ENCODE measurements at places on chromosomes 12 and 14.

DNA sequence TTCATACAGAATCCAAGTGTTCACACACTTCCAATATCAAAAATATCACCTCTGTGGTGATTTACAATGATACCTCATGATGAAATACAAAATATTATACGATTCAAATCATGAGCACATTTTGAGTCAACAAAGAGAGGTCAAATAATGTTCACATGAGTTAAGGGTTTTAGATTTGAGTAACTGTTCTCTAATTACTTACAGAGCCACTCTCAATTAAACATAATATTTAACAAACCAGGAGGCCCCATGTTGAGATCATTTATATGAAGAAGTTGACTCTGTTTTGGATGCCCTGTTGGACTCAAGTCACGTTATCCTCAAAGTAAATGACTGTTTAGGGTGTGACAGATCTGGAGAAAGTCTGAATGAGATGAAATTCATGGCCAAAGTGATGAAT lies 53.5 kb downstream of the NUAK1 start:
- no peak for DNase-seq

DNA sequence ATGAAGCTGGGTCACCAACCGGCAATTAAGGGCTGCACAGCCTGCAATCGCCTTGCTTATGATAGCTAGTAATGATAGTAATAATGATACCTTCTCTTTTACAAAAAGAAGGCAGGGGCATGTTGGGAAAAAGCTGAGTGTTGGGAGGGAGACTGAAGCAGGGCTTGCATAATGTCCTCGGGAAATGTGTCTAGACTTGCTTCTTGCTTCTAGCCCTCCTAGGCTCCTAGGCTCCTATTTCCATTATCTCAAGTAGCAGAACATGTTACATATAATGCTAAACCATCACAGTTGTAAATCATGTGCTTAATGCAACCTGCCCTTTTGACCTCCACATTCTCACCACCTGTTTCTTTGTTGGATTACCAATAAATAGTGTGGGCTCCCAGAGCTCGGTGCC lies 18.7 kb downstream of the RERGL start:
- no peak for DNase-seq

DNA sequence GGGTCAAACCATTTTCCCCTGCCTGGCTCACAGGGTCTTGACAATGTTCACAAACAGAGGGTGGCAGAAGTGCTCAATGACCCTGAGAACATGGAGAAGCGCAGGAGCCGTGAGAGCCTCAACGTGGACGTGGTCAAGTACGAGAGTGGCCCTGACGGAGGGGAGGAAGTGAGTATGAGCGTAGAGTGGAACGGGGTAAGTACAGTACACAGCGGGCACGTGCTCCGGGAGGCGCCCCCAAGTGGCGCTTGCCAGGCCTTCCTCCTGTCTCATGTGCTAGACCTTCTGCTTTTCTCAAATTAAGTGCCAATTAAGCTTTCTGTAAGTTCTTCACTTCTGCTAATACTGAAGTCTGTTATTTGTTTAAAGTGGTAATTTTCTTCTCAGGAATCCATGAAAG lies 35.9 kb downstream of the XRCC3 start:
- no peak for DNase-seq

DNA sequence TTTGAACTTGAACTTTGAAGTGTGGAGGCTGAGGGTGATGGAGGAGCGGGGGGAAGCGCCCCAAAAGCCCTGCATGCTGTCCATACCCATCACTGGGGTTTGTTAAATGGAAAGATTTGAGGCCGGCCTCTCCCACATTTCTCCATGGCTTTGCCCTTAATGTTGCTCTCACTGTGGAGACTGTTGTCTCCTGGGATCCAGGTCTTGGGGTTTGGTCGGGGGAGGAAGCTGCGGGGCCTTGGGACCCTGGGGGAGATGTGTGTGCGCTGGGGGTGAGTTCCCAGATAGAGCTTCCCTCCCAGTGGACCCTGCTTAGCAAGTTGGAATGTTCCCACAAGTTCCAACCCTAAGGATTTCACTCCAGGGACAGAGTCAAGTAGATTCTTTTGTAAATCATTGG lies 28.0 kb upstream of the LRTM2 start:
- DNase-seq, result no peak

- no peak for DNase-seq
These were observed 4.9 kb downstream of the SIVA1 start for GRCh38 chr14:104757681-104758392.

GRCh38 chr14:96001866-96002497 lies 37.2 kb upstream of the C14orf132 start:
- DNase-seq, result no peak

DNA sequence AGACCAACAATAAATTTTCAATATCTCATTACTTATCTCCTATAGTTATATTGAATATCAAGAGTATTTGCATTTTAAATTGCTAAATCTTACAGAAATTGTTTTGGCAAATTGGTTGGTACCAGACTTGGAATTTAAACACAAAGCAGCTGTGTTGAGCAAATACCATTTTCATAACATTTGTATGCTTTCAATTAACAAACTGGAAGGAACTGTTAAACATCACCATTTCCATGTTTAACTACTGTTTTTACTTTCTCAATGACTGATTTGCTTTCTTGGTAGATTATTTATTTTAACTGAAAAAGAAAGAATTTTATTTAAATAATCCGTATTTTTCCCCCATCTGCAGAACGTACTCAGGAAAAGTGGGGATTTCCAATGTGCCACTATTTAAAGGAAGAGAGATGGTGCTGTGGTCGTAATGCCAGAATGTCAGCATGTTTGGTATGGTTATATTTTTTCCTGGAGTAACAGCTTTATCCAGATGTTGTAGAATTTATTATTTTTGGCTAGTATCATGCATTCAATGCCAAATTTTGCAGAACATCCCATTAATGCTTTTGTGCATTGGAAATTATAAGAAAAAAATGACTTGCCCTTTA lies 72.3 kb downstream of the METTL25 start:
- DNase-seq, result no peak

- no peak for DNase-seq
These were observed 97.5 kb downstream of the TMX1 start for GRCh38 chr14:51337520-51337919.

- DNase-seq, result no peak
These were observed 30.8 kb downstream of the KIF26A start for GRCh38 chr14:104169005-104169698.

- no peak for DNase-seq
These were observed 249.7 kb upstream of the AVPR1A start for GRCh38 chr12:63400718-63401117.

GRCh38 chr12:67151886-67152285 lies 117.3 kb upstream of the CAND1 start:
- no peak for DNase-seq

- DNase-seq, result no peak
These were observed 20.5 kb downstream of the KERA start for GRCh38 chr12:91037276-91037675.

- DNase-seq, result no peak
These were observed 34.1 kb downstream of the SLCO1A2 start for GRCh38 chr12:21300632-21301031.

DNA sequence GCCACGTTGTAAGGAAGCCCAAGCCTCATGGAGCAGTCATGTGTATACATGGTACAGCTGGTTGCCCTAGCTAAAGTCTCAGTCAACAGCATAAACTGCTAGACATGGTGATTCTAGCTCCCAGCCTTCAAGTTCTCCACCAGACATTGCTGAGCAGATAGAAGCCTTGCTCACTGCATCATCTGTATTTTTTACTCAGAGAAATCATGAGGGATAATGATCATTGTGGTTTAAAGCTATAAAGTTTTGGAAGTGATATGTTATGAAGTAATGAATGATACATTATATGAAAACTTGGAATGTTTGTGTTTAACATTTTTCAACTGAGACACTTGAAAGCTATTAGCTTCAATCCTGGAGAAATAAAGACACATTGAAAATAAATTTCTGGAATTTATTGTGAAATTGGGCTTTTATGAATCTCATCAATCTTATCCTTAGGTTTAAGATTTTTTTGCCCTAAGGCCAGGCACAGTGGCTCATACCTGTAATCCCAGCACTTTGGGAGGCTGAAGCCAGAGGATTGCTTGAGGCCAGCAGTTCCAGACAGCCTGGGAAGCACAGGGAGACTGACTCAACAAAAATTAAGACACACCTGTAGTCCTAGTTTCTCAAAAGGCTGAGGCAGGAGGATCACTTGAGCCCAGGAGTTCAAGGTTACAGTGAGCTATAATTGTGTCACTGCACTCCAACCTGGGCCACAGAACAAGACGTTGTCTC lies 5.6 kb upstream of the NFATC4 start:
- DNase-seq, result no peak

DNA sequence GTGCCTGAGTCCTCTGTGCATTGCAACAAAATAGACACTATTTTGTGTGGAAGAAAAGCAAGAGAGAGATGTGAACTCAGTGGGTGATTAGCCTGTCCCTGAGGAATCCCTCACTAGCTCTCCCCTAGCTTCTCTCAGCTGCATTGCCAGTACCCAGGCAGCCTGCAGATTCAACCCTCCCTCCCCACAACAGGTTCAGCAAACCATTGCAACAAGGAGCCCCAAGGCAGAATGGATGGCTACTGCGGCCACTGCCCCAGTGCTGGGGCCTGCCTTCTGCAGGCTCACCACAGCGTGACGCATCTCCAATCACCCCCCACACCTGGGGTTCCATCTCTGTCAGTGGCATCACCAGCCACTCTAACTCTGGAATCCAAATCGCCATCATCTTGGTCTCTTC lies 2.3 kb downstream of the CRACR2A start:
- DNase-seq, result no peak

DNA sequence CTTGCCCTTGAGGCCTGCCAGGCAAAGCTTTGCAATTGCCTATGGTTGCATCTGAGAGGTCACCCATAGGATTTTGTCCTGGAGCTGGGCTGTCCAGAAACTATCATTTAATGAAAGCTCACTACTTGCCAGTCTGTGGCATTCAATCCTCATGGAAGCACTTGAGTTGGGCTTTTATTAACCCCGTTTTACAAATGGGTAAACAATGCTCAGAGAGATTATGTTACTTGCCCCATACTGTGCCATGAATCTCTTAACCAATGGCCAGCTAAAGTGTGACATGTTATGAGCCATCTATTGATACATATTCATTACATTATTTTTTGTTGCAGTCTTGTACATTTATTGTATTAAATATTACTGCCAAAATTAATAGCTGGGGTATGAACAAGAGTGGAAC lies 35.9 kb downstream of the PDZRN4 start:
- DNase-seq, result no peak

DNA sequence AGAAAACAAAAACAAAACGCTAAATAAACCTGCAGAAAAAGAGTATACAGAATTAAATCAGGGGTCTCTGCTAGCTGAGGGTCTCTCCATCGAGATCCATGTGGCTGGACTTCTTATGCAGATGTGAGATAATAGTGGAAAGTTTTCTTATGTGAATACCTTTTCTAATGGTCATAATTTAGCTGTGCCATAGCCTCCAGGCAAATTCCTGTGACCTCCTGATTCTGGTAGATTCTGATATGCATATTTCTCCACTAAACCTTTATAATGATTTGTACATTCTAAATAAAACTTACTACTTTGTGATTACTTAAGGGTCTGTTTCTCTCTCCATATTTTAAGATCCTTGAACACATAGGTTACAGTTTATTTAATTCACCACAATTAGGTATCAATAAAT lies 1002.6 kb downstream of the GALC start:
- DNase-seq, result no peak

DNA sequence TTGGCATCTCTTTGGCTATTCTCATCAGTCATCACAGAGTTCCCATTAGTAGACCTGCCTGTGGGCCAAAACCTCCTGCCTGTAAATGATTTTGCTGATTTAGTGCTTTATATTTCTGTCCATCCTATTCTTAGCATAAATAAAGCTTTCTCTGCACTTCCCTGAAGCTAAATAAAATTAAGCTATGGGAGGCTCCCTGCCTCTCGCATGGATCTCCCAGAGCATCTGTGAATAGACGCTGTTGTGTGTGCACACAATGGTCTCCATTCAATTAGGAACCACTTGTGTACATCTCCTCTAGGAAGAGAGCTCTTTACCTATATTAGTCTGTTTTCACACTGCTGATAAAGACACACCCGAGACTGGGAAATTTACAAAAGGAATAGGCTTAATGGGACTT lies 80.4 kb downstream of the PPFIBP1 start:
- DNase-seq, result no peak

- no peak for DNase-seq
These were observed 167.9 kb downstream of the DICER1 start for GRCh38 chr14:94989417-94989816.

- no peak for DNase-seq
These were observed 493.8 kb downstream of the RPS29 start for GRCh38 chr14:49092345-49092744.

- no peak for DNase-seq
These were observed 210.4 kb upstream of the KRR1 start for GRCh38 chr12:75721796-75722195.

GRCh38 chr12:125244338-125244737 lies 179.1 kb downstream of the AACS start:
- no peak for DNase-seq

DNA sequence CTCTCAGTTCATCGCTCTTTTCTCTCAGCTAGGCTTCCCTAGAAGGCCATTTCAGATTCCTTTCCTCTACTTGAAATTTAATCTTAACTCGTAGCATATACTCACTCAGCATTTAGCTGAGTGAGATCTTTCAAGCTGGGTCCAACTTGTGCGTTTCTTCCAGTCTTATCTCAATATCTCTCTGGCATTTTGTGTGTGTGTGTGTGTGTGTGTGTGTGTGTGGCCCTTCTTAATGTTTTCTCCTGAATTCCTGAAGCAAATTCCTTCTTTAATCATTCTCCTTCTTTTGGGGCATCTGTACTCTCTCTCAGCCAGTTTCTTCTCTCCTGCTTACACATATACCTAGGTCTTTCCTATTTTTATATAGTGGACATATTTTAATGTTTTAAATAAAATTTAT lies 129.1 kb downstream of the KITLG start:
- DNase-seq, result no peak

GRCh38 chr12:12513416-12514006 lies 49.2 kb downstream of the DUSP16 start:
- DNase-seq, result no peak

GRCh38 chr12:42587601-42588523 lies 1.7 kb downstream of the PRICKLE1 start:
- DNase-seq, result no peak

- no peak for DNase-seq
These were observed 71.9 kb downstream of the RESF1 start for GRCh38 chr12:32031109-32031508.

DNA sequence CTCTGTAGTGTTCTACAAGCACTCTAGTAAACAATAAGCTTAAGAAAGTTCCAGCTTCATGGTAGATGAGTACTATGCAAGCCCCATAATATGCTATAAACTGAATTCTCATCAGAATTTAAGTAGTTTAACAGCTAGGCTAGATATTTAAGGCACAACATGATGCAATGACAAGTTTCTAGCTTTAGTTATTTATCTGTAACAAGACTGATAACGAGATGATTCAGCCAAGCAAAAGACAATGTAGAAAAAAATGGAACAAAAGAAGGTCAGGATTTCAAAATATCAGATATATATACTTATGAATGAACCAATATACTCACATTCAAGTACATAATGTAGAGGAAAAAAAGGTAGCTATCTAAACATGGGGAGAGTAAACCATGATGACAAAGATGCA lies 61.0 kb upstream of the RERGL start:
- DNase-seq, result no peak
